Stimulated activated effector memory CD8-positive, alpha-beta T cell treated with anti-CD3 and anti-CD28 coated beads, Interleukin-12 subunit alpha, Interleukin-12 subunit beta, amount 100 ng/mL, for 72 hours (primary cell): ENCODE measurements at places on chromosomes 16 and 17.

DNA sequence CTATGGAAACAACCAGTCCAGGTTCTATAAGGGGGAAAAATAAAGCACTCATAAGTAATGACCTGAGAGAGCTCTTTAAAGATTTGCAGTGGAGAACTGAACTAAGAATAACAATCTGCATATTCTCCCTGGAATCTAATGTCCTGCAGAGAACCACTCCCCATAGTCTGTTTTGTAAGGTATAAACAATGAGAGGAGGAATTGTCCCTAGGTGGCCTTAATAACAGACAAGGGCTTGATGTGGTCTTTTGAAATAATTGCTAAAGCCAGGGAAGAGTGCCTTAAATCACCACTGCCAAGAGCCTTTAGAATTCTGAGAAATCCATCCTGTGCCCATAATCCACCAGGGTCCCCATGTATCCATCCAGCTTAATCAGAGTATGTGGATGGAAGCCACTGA is 106.3 kb downstream of the CDH11 start:
- DNase-seq = no peak

DNA sequence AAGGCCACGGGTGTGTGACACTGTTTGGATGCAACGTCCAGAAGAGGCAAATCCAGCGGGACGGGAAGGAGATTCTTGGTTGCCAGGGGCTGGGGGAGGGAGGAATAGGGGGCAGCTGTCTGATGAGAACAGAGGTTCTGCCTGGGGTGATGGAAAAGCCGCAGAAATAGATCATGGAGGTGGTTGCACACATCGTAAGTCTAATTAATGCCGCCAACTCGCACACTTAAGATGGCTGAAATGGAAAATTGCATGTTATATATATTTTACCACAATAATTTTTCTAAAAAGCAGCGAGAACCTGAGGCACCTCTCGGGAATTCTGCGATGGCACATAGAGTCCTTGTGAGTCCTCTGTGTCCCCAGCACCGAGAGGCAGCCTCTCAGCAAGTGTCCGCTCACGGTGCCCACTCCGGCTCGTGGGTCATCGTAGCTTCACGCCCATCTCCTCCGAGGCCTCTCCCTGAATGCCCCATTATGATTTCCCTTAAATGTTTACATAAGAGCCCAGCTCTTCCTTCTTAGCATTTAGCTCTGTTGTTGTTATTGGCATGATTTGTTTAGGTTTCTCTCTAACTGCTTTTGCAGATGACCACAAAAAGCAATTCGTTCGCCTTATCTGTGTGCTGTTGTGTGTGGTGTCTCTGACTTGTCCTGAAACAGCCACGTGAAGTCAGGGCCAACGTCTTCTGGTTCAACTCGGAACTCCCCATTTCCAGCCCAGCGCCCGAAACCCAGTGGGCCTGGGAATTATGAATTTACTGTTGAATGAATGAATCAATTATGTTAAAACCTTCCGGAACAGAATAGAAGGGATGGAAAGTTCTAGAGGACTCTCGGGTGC is 7.7 kb downstream of the WFDC1 start:
- no peak for DNase-seq

- no peak for DNase-seq
These were observed 21.6 kb upstream of the CDH1 start for GRCh38 chr16:68715471-68715870.

GRCh38 chr16:47592232-47592631 is 131.1 kb downstream of the PHKB start:
- no peak for DNase-seq

- DNase-seq = no peak
These were observed 31.8 kb upstream of the APPBP2 start for GRCh38 chr17:60557805-60558204.

DNA sequence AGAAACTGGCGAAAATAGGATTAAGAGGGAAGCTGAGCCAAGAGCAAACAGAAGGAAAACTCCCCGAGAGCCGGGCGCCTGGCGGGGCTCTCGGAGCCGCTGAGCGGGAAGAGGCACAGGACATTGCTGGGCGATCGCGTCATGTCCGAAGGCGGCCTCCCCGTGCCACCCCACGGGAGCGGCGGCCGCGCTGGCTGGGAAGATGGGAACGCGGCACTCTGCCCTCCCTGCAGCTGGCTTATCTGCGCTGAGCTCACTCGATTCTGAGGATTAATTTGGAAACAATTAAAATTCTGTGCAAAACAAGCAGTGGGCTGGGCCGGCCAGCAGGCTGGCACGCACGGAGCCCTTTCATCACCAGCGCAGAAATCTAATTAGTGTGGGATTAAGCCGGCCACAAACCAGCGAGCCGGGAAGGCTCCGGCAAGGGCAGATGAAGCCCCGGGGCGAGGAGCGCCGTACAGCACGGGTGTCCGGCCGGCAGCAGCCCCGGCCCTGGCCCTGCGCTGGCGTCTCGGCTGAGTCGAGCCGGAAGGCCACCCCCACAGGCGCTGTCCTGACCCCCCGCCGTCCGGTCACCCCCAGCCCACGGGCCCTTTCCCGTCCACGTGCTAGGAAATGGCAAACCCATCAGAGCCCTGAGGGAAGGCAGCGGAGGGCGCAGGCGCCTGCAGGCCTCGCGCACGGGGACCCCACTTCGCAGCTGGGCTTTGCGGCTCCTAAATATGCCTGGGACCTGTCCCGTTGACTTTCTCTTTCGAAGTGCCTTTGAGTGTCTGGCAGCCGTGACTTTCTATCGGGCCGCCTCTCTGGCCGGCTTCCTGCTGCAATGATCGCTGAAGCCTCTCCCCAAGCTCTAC is 37.9 kb downstream of the SOX8 start:
- no peak for DNase-seq

DNA sequence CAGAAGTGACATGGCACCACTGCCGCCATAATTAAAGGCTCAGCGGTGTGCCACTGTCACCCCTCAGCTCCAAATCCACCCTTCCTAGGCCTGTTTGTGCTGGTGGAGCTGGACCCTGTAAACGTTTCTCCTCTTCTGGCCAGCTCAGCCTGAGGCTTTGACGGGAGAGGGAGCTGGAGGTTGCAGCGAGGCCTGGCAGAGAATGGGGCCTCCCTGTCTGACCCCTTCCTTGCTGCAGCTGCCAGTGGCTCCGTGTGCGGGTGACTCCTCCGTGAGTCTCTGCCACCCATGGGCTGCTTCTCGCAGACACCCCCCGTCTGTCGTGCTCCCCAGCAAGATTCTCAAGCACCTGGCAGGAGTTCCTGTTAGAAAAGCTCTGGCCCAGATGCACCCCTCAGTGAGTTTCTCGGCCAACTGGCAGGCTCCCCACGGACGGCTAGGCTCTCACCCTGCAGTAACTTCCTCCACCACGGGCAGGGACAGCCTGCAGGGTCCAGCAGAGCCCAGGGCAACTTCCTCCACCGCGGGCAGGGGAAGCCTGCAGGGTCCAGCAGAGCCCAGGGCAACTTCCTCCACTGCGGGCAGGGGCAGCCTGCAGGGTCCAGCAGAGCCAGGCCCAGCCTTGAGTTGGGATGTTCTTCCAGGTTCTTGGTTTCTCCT is 4.7 kb upstream of the CHMP6 start:
- no peak for DNase-seq

GRCh38 chr17:28950017-28950751 is 1.1 kb downstream of the PHF12 start:
- peak; percentile 80 for DNase-seq

GRCh38 chr16:70676675-70677498 is 9.0 kb downstream of the MTSS2 start:
- DNase-seq = no peak

GRCh38 chr16:17836868-17837602 is 366.3 kb upstream of the XYLT1 start:
- DNase-seq = no peak

GRCh38 chr17:81097134-81097942 is 62.4 kb downstream of the BAIAP2 start:
- DNase-seq = peak; percentile 59

GRCh38 chr17:40145476-40145875 is 5.1 kb downstream of the CASC3 start:
- DNase-seq = no peak

DNA sequence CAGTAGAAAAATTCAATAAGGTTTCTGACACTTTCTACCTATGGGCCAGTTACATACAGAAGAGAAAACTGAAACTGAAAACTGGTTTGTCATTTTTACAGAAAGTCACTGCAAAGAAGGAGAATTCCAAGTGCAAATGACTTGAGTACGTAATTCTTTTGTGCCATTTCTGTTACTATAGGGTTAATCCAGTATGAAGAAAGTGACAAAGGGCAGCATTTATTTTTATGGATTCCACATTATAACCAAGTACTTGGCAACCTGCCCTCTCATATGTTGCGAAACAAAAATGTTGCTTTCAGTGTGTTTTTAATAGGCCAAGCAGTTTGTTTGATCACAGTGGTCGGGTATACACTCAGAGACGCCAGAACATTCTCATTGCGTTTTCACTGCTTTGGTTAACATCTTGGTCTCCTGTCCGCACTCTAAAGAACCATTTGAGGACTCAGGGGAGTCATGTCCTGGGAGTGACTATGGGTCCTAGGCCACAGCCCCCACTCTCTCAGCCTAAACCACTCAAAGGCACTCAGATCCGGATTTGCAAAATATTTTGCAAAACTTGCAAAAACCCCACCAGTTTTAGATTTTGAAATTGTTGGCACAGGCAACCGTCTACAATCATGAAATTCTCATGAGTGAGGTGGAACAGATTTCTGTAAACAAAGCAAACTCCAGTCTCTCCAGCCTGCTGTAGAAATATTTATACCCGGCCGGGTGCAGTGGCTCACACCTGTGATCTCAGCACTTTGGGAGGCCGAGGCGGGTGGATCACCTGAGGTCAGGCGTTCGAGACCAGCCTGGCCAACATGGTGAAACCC is 15.4 kb upstream of the HELZ start:
- DNase-seq = no peak

DNA sequence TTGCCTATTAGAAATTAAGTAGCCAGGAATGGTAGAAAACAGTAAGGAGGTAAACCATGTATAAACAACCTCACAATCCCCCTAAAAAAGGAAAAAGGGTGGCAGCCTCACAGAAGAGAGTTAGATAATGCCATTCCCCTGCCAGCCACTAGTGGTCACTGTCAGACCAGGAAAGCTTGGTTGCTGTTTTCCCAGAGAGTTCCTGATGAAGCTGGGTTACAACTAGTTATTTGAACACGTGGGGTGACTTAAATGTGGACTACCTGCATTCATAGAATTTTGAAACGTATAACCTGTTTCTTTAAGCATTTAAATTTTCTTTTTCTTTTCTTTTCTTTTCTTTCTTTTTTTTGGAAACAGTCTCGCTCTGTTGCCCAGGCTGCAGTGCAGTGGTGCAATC is 5.8 kb downstream of the GPRC5C start:
- no peak for DNase-seq

- DNase-seq = no peak
These were observed 23.0 kb downstream of the MAPK8IP3 start for GRCh38 chr16:1729026-1729425.

- no peak for DNase-seq
These were observed 804 bp downstream of the CRYM start for GRCh38 chr16:21277045-21277926.

- DNase-seq = no peak
These were observed 16.0 kb downstream of the NSRP1 start for GRCh38 chr17:30132615-30133014.

- DNase-seq = no peak
These were observed 438.0 kb upstream of the MAF start for GRCh38 chr16:80038566-80038965.

- no peak for DNase-seq
These were observed 34.2 kb upstream of the HS3ST3A1 start for GRCh38 chr17:13635951-13636350.

GRCh38 chr17:43898446-43898845 is 8.9 kb downstream of the MPP2 start:
- no peak for DNase-seq

GRCh38 chr17:63989622-63990345 is 8.4 kb upstream of the PRR29 start:
- DNase-seq = no peak

DNA sequence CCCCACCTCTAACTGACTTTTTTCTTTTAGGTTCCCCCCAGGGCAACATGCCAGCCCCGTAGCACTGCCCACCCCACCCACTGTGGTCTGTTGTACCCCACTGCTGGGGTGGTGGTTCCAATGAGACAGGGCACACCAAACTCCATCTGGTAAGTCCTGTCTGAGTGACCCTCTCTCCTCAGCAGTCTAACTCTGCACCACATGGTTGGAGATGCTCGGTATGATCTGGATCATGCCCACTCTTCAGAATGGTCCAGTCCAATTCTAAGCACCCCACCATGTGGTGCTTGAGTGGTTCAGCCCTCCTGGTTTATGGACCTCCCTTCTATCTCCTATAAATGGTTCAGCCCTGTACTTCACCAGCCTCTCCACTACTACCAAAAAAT is 5.9 kb downstream of the KDM6B start:
- DNase-seq = no peak

DNA sequence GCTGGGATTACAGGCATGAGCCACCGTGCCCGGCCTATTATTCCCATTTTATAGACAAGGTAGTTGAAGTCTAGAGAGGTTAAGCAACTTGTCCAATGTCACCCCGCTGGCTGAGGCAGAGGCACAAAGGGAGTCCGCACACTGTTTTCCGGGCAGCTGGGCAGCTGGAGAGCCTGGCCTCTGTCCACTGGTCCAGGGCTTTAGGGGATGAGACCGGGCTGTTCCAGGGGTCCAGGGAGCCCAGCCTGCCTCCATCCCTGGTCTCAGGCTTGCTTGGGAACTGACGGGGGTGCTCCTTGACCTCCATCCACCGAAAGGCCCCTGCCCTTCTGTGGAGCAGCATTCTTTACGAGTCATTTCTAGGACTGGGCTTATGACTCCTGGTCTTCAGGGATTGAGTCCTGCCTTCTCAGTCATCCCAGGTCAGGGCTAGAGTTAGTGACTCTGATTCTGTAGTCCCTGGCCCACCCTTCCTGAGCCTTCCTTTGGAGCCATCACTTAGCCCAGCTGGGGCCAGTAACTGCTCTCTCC is 37.5 kb downstream of the SOCS3 start:
- no peak for DNase-seq

DNA sequence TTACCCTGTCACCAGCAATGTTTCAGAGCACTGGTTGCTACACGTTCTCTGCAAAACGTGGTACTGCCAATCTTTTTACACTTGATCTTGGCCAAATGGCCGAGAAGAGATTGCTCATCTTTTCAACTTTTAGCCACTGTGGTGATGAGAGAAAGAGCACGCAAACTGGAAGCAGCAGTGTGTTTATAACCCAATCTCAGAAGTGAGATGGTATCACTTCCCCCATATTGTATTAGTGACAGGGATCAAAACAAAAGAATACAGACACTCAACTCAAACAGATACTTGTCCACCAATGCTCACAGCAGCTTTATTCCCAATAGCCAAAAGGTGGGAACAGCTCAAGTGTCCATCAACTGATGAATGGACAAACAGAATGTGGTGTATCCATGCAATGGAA is 72.1 kb upstream of the FA2H start:
- no peak for DNase-seq
